A172 (cell line): ENCODE measurements at places on chromosomes 11 and 22.

DNA sequence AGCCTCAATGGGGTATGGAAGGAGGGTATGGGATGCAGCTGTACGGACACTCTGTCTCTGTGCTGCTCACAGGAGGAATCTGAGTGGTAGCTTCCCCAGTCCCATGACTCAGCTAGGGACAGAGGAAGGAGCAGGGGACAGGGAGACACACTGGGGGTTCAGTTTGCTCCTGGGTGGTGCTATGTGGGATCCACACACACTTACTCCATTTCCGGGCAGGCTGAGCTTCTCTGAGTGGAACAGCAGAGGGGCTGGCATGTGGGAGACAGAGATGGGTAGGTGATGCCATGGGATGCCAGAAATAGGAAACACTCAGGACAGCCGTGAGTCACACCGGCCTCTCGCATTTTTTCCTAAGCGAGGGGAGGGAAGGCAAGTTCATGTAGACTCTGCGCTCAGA is 59.2 kb upstream of the KIRREL3 start:
- peak; percentile 26 for DNase-seq

GRCh38 chr22:33467620-33468095 is 409.5 kb upstream of the SYN3 start:
- DNase-seq: no peak

- DNase-seq: no peak
Observed at GRCh38 chr22:20399866-20400605, 6.1 kb downstream of the ZNF74 start.

- DNase-seq: no peak
Observed at GRCh38 chr11:73532310-73532709, 65.6 kb downstream of the FAM168A start.

DNA sequence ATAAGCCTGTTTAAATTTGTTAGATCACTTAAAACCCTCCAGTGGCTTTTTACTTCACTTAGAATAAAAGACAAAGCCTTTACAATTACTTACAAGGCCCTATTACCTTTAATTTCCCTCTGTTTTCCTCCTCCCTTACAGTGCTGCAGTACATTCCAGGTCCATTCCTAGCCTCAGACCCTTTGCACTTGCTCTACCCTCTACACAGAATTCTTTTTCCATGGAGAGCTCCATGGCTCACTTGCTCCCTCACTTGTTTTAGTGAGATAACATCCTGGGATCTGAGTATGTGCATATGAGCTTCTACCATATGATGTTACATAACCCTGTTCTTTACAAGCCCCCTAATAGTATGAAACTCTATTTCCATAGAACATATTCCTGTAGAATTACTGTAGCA is 24.4 kb downstream of the ZNF214 start:
- no peak for DNase-seq
